ENCODE measurements at places on chromosomes 1 and 21.

GRCh38 chr1:188343914-188344313, 1515.2 kb downstream of the PLA2G4A start:
- DNase-seq = no peak

DNA sequence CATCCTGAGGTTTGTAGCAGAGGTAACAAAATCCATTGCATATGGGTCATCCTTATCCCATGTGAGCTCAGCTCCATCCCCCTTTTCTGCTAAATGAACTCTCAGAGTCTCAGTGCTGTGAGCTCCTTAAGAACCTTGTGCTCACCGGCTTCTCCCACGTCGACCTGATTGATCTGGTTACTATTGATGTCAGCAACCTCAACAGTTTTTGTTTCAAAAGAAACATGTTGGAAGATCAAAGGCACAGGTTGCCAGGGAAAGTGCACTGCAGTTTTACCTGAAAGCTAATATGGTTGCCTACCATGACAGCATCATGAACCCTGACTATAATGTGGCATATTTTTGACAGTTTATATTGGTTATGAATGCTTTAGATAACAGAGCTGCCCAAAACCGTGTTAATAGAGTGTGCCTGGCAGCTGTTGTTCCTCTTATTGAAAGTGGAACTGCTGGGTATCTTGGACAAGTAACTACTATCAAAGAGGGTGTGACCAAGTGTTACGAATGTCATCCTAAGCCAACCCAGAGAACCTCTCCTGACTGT, 131.4 kb downstream of the HS2ST1 start:
- DNase-seq = peak; percentile 31

DNA sequence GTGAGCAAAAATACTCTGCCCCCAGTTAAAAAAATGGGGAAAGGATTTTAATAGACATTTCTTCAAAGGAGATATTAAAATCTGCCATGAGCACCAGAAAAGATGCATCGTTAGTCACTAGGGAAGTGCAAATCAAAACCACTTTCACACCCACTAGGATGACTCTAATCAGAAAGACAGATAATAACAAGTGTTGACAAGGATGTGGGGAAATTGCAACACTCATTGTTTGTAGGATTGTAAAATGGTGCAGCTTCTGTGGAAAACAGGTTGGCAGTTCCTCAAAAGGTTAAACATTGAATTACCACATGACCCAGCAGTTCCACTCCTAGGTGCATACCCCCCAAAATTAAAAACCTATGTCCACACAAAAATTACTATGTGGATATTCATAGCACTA, 112.3 kb downstream of the KCNJ6 start:
- DNase-seq = no peak

DNA sequence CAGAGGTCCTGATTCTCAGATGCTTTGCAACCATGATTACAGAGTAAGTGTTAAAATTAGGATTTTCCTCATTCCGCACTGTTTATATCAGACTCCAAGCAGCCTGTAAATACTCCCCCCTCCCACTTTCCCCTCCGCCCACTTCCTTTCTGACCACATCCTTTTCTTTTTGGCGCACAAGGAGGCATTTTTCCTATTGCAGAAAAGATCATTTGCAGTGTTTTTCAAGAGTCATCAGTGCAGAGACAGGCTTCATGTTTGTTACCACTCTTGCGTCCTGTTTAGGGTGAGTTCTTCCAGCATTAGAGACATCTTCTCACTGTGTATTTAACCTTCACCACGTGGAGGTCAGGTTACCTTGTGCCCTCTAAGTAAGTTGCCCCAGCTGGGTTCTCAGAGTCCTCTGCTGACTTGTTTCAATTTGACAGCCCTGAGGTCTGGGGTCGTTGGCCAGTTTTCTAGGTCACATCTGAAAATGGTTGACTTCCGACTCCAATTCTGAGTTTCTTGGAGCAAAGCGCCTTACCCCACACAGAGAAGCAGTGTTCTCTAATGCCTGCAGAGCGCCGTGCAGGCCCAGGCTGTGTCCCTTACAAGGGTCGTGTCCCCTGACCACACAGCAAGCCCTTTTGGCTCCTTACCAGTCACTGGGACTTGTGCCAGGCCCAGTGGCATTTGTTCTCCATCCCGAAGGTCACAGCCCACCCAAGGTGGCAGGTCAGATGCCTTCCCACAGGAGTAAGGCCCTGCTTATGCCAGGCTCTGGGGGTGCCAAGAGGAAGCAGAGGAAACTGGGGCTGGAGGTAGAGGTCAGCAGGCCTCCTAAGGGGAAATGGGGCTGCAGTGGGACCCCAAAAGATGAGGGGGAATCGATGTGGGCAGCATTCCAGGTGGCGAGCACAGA, 85.6 kb downstream of the FAM78B start:
- no peak for DNase-seq

DNA sequence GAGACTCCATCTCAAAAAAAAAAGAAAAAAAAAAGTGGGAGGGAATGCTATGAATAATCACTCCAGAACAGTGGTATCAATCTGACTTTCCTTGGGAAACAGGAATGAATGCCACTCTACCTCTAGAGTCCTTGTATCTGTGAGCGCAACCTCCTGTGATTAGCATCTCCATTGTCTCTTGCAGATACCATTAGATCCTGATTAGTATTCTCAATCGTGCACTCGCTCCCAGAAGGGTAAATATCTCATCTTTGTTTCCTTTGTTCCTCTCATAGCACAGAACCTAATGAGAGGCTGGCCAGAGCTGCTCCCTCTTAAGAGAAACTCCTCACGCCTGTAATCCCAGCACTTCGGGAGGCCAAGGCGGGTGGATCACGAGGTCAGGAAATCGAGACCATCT, 184.4 kb upstream of the KCNK2 start:
- DNase-seq = no peak

DNA sequence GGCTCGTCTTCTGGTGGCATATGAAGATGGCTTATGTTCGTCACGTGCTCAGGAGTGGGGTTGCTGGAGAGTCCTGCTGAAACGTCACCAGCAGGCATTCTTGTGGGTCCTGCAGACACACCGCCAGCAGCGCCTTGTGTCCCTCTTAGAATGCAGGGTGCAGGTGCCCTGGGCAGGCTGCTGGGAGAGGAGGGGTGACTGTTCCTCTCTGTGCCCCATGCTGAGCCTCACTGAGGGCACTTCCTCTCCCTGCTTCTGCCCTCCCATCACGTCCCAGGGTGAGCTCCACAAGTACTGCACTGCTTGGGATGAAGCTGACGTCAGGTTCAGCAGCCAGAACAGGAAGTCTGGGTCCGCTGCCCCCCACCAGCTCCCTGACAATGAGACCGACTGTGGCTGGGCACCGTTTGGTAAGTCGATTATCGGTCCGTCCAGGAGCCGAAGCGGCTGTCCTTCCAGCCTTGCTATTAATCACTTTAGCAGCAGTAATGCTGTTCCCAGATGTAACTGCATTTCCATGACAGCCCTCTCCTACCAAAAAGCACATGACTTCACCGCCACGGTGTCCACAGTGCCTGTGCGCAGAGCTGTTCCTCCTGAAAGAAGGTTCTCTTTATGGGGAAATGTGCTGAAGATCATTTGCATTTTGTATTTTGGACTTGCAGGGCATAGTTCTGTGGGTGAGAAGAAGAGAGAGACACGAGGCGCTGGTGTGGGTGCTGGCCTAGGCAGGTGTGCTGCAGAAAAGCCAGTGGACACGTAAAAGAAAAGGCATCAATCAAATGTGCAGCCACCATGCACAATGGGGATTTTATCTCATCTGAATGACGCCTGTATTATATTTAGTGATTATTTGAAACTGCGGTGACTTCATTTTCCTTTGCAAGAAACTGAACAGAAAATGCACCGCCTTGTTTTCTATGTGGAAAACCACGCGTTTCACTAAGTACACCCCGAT, 21.0 kb downstream of the SLC37A1 start:
- DNase-seq = no peak

DNA sequence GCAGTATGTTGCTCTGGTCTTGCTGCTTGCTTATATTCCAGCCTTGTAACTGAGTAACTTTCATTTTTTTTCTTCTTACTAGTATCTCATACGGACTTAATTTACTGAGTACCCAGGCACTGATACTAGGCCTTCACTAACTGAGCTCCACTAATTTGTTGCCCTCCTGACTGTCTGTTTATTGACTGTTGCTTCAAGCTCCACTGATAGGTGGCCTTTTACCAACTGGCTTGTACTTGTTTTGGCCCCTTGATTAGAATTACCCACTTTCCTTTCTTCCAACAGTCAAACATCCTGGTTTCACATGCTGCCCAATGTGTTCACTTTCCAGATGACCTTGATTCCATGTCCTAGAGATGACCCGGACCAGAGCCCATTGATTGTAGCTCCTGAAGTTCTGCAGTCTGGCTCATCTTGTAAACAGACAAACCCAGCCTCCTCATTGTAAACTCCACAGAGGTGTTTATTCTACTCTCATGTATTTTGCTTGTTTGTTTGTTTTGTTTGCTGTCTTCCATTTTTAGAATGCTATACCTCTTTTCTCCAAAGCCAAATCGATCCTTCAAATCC, 27.7 kb downstream of the RGS1 start:
- no peak for DNase-seq

DNA sequence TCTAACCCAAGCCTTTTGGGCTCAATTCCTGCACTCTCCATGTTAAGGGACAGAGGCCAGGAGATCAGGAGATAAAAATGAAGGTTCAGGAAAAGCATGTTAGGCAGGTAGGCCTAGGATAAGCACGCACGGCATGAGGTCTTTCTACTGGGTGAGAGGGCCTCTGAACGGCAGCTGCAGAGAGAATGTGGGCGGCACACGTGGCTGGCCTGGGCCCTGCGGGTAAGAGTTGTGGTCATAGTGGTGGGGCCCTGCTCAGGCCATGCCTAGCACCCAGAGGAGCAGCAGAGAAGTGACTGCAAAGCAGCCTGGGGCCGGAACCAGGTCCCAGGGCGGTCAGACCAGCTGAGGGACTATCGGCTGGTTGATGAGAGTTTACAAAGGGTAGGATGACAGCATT, 7.5 kb upstream of the FOXO6 start:
- no peak for DNase-seq

DNA sequence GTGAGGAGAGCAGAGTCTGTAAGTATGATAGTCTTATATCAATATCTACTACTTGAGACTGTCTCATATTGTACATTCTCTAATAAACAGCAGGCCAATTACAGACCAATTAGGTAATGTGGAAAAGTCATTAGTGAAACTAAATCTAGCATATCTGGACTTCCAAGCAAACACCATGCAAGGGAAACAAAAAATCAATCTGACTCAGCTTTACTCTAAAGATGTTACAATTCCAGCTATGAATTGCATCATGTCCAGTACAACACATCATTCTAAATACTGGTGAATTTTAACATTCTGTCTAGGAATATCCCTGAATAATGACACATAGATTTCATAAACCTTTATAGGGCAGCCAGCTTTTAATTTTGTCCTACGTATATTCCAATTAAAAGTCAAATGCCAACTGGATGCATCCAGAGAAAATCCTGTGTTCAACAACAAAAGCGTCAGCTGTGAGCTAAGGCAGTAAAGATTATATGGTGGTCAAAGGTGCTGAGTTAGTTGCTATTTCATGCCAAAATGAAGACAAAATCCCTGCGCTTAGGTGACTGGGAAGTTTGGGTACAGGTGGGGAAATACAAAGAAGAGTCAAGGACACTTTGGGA, 159.3 kb downstream of the TTLL7 start:
- DNase-seq = no peak

GRCh38 chr21:31538816-31539215, 120.7 kb upstream of the SOD1 start:
- no peak for DNase-seq

GRCh38 chr1:44780583-44781121, 5.3 kb downstream of the RPS8 start:
- no peak for DNase-seq

GRCh38 chr1:239178961-239179360, 207.4 kb upstream of the CHRM3 start:
- DNase-seq = no peak

- DNase-seq = no peak
These were observed 173 bp downstream of the FABP3 start for GRCh38 chr1:31372751-31373055.

DNA sequence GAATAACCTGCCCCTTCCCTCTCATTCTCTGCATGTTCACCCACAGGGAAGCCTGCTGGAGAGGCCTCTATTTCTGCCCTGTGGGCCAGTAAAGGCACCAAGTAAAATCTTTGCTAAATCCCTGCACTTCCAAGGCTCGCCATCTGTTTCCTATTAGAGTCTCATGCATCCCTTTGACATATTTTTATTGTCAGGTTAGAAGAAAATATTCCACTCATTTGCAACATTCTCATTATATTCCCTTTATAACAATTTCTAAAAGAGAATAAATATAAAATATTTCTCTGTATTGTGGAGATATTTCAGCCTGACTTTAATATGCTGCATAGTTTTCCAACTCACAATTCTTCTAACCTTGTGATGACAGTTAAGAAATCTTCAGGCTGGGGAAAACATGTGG, 340.4 kb upstream of the VAMP3 start:
- DNase-seq = no peak

DNA sequence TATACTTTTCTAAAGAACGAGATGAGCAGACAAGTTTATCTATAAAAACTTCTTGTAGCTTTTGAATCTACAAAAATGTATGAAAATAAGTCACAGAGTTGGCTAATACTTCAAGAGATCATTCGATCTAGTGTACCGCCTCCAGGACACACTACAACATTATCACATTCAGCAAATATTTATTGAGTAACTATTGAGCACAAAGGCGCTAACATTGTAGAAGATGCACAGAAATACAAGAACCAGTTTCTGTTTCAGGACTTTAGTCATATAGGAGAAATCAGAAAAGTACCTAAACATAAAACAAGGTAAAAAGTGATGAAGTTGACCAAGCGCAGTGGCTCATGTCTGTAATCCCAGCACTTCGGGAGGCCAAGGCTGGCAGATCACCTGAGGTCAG, 20.6 kb downstream of the WASF2 start:
- DNase-seq = no peak

- DNase-seq = no peak
These were observed 61.4 kb upstream of the HMCN1 start for GRCh38 chr1:185672719-185673360.

GRCh38 chr1:212317916-212318315, 32.7 kb downstream of the PPP2R5A start:
- no peak for DNase-seq

DNA sequence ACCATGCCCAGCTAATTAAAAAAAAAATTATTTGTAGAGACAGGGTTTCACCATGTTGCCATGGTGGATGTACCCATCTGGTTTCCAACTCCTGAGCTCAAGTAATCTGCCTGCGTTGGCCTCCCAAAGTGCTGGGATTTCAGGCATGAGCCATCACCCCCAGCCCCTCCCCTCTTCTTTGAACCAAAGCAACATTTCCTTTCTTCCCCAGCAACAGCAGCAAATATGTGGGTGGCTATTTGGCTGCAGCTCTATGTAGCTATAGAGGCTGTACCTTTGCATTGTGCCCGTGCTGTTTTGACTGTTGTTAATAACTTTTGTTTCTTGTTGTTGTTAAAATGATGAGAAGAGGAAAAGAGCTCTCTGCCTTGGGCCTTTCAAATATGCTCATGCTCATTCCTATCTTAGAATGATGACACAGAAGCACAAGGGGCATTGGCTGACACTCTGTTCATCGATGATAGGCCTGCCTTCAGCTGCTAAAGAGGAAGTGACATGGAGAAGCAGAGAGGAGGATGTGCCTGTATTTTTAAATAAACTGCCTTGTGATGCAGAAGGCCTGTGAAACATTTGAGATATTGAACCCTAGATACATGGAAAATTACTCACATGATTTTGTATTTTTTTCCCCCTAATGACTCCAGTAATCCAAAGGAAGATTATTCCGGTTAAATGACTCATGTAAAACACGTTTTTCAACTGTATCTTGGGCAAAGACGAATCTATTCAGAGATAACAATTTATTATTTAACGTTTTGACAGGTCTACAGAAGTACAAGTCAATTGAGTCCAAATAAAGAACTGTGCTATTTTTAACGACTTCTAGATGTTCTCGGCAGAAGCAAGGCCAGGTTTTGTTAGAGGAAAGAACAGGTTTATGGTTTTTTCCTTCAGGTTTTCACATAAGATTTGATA, 20.5 kb upstream of the XPR1 start:
- DNase-seq = no peak

Data from activated CD8-positive, alpha-beta memory T cell treated with anti-CD3 and anti-CD28 coated beads for 1 hour (primary cell).